CD4-positive, alpha-beta T cell treated with Interleukin-15 for 4 hours (primary cell): ENCODE measurements at places on chromosomes 5 and 9.
A peak's percentile ranks its signal among the peaks of the same experiment; 100 is the strongest.

- no peak for DNase-seq
These were observed 1068.0 kb downstream of the MAT2B start for GRCh38 chr5:164573397-164573796.

DNA sequence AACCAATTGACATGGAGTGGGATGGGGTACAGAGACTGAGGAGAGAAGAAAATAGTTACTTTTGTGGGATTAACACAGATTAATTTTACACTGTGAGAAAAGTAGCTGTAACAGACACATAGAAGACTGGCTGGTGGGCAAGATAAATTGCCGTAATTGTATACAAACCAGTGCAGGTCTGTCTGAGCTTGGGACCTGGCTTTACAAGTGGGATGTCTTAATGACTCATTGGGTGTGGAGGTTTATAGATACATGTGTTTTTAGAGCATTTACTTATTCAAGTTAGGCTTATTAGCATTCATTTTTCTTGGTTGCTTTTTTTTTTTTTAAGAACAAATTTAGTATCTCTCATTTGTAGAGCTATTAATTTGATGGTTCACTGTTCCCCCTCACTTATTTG lies 37.5 kb downstream of the SLC44A1 start:
- DNase-seq = no peak

DNA sequence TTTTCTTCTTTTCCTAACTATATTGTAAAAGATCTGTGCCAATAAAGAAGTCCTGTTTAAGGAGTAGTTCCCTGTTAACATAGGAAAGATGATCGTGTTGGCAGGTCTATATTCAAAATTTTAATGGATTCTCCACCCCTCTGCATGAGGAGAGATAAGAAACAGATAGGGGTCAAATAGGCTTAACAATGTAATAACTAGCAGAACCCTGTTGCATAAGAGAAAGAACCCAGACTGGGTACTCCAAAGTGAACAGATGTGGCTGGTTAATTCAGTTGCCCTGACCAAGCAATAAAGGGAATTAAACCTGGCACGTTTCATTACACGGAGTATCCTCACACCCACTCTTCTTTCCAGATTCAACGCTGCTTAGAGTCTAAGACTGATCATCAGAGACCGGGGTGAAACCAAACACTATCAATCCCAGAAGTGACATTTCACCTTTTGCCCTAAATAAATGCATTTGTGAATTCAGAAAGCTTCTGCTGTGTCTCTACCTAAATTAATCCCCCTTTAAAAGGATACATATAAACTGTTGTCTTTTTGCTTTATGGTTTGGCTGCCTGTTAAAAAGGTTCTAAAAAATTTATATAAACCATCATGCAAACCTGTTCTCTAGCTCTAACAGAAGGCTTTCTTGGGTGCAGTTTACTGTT lies 1276.9 kb upstream of the WWC1 start:
- DNase-seq = no peak

GRCh38 chr5:94793816-94794198 lies 175.3 kb downstream of the SLF1 start:
- peak; percentile 14 for DNase-seq

DNA sequence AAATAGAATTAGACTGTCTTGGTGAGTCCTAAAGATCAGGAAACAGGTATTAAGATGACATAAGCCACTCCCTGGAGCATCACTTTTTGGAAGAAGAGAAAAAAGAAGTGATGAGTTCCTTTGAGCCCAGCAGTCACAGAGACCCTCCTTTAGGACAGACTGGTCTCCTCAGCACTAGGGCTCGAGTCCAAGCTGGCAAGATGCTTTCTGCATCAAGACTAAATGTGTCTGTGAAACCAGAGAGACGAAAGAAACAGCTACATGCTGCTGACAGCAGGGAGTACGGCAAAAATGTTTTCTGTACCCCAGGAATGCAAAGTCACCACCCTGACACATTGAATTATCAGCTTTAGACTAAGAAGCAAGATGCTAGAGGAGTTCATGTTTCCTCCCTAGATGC lies 184.5 kb downstream of the CRB2 start:
- no peak for DNase-seq

DNA sequence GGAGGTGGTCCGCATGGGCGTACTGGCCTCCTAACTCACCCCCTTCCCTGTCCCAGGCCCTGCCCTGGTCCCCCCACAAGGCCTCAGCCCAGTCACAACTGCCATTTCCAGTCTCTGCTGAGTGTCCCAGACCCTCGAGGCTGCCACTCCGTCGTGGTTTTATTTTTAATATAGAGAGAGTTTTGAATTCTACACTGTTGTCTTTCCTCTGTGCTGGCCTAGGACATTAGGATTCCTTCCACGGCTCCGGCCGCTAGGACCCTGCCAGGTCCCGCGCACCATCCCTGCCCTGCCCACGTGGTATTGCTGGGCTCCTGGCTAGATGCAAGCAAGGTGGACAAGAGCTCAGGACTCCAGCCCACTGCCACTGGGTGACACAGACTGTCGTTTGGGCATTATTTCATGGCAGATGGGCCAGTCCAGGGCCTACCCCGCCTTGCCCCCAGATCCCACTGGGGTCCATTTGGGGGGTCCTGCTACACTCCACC lies 53.3 kb downstream of the SAR1B start:
- no peak for DNase-seq

GRCh38 chr5:71977311-71977710 lies 130.0 kb upstream of the MAP1B start:
- no peak for DNase-seq

GRCh38 chr9:85024374-85024773 lies 354.8 kb downstream of the NTRK2 start:
- no peak for DNase-seq

GRCh38 chr9:4689021-4689420 lies 9.7 kb downstream of the CDC37L1 start:
- DNase-seq = no peak

DNA sequence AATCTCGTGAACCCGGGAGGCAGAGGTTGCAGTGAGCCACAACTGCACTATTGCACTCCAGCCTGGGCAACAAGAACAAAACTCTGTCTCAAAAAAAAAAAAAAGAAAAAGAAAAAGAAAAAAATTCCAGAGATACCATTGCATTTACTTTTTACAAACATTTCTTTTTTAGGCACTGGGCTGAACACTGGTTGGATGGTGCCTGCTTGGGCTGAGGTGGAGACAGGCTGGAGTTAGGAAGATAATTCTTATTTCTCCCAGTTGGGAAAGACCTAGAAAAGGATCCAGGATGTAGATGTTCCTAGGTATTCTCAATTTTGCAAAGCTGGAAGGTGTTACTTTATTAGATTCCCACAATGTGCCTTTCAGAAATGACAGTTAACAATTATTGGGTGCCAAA lies 49.9 kb upstream of the JMY start:
- no peak for DNase-seq

- DNase-seq = no peak
These were observed 355.6 kb upstream of the SLC30A5 start for GRCh38 chr5:68738236-68738635.

DNA sequence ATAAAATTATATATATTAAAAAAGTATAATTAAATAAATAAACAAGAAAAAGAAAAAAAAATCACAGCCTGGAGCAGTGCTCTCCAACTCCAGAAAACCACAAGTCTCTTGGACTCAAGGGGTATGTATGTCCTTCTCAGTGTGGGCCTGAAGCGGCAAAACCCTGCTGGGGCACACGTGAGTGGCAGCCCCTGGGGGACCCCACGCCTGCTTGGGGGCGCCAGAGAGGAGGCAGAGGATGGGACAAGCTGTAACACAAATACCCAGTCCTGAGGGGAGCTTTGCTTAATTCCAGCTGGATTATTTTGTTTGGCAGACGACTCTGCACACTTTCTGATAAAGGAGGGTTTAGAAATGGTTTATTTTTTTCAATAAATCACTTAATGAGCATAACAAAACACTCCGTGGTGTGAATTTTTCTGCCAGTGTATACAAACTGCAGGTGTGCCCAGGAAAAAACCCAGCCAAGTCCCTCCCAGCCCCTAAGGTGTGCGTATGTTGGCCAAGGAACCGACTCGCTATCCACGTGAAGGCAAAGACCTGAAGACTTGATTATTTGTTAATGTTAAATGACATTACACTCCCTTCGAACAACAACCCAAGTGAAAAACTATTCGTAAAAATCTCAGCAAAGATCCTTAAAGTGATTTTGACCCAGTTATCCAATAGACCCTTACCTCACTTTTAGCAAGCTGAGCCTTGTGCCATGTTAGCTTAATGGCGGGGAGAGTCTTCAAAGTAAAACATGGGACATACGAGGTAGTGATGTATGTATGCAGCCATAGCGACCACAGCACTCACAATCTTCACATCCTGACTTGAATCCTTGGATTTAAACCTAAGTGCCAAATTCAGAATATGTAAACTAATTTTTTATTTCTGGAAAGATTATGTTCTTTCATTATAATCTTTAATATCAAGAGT lies 32.9 kb downstream of the ANKH start:
- no peak for DNase-seq

DNA sequence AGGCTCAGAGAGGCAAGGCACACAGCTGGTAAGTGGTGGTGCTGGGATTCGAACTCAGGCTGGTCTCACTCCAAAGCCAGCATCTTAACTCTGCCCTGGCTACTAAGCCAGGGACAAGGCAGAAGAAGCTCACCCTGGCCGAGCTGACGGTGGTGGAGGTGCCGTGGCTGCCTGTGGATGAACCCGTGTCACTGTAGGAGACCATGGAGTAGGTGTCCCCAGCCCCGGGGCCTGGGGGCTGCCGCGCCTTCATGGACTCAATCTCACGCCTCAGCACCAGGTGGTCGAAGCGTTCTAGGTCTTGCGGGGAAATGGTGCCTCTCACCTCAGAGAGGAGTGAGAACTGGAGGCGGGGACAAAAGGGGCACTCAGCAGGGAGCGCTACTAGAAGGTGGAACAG lies 35.4 kb upstream of the AKNA start:
- no peak for DNase-seq

- no peak for DNase-seq
These were observed 53.0 kb downstream of the CXXC5 start for GRCh38 chr5:139701056-139701741.

DNA sequence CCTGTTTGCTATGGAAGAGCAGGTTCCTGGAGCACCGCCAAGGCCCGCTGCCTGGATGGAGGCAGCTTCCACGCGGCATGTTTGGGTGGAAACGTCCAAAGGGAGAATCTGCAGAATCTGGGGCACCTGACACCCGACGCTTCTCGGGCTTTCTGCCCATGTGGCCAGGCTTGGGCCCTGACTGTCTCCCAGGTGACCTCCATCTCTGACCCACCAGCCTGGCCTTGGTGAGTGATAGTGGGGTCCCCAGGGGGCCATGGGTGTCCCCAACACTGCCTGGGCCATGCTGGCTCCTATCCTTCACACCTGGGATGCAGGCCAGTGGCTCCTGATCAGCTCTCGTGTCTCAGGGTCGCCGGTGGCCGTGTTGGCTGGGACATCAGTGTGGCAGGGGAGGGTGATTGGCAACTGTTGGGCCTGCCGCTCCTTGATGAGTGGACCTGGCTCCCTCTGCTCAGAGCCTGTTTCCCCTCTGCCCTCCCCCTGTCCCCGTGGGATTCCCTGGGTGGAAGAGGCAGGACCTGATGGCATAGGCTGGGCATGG lies 34.0 kb downstream of the GLT6D1 start:
- no peak for DNase-seq

DNA sequence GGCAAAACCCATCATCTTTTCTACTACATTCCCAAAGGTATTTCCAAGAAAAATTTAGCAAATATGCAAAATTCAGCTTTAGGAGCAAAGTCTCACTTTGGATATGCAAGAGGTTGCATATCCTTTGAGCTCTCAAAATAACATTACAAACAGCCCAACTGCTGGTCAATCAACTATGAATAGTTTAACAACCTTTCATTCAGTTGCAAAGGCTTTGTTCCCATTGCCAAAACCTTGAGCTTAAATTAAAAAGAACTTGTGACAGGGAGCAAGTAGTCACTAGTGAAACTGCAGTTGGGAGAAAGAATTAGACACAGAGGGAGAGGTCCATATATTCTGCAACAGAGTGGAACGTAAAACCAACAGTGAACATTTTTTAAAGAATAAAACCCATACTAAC lies 8.8 kb downstream of the ZNF608 start:
- DNase-seq = no peak

DNA sequence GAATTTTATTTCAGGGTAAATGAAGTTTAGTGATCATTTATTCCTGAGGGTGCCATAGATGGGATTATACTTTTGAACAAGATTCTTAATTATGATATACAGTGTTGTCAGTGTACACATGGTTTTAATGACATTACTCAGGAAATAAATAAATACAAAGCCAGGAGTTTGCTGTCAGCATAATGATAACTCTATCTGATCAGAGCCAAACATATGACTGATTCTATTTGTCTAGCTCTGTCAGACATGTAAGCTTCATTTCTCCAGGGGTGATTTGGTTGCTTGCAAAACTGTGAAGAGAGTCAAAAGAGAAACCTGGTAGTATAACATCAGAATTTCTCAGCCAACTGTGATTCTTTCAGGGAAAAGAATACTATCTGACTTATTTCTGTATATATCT lies 1425.8 kb upstream of the C9orf72 start:
- DNase-seq = no peak

DNA sequence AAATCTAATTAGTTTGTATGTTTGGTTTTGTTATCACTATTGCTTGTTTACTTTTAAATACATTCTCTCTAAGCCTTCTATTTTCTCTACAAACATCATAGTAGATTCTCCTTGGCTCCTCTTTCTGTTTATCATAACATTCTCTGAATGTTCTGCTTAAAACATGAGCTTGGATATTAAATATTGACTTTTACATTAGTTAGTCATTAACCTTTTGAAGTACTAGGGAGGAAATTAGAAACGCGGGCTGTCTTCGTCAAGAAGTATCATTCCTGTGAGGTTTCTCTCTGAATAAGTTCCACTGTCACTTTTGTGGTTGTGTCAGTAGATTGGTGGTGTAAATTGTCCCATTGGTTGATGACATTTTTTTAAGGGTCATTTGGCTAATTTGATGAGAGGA lies 821.5 kb downstream of the EFNA5 start:
- DNase-seq = no peak

GRCh38 chr5:169299191-169299662 lies 1.7 kb downstream of the SLIT3 start:
- no peak for DNase-seq

- no peak for DNase-seq
These were observed 250.9 kb downstream of the ADGRV1 start for GRCh38 chr5:90809311-90810056.

GRCh38 chr5:54753034-54753433 lies 232.4 kb downstream of the ESM1 start:
- peak; percentile 41 for DNase-seq

GRCh38 chr9:94805585-94805984 lies 79.1 kb downstream of the AOPEP start:
- DNase-seq = no peak

- no peak for DNase-seq
These were observed 219.5 kb downstream of the RANBP17 start for GRCh38 chr5:171081319-171081718.

DNA sequence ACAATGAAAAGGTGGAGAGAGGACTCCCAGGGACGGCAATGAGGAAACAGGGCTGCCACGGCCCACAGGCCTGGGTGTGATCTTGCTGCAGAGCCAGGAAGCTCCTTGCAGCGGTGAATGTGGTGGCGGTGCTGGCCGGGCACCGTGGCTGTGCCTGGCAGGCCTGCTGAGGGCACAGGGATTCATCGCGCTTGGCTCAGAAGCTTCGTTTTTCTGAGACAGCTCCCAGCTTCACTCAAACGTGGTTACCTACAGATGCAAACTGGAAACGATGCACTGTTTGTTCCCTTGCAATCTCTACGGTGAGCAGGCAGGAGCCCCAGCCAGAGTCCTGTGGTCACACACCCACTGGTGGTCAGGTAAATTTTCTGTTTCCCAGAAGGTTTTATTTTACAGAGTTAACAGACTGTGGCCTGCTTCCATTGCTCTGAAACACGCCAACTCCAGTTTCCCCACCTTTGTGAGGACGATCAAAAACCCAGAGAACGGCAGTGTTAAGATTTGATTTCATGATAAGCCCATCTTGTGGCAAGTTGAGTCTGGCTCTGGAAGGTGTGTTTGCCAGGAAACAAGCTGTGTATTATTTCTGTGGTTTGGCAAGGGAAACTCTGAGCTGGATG lies 183.9 kb downstream of the AUH start:
- no peak for DNase-seq
